ENCODE measurements at places on chromosomes 3 and 15. TPM values are rescaled to one million over a fixed set of nuclear protein-coding genes. Genes with fewer than 3 reads are reported as not detected.

DNA sequence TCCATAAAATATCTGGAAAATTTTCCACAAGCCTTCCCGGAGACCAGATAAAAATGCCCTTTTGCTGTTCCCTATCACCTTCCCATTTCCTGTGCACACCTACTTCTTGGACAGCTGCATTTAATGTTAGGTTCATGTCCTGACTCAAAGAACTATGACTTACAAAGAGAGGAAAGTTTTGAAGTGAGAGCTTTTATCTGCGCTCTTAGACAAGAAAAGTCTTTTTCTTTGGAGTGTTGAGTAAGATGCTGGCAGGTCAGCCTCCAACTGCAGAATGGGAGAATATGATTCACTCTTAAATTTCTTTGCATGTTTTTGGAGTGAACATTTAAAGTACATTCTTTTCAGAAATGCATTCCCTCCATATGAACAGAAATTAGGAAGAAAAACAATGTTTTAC, 147.3 kb upstream of the DPH6 start:
- no peak for DNase-seq

DNA sequence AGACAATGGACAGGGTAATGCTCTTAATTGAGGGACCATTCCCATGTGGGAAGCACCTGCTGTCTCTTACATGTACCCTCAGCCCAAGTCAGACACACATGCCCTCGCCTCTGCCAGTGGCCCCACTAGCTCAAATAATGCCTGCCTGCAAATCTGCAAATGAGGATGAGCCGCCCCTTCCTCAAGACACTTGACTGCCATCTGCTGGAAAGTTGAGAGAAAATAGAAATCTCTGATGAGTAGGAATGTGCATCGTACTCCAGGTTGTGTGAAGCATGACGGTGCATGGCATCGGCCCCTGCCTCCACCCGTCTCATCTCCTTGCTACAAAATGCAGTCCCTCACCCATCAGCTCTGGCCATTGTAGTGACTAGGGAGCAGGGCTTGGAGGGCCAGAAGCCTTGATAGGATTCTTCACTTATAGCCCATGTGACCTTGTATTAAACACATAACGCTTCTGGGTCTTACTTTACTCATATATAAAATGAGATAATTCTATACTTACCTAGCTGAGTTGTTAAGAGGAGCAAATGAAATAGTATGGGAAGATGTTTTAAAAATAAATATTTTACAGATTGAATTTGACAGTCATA, 6.3 kb upstream of the SCN5A start:
- peak; percentile 33 for DNase-seq

GRCh38 chr3:154015307-154015706, 105.9 kb upstream of the ARHGEF26 start:
- no peak for DNase-seq

- no peak for DNase-seq
These were observed 1144.7 kb downstream of the OTOL1 start for GRCh38 chr3:162641317-162641716.

- no peak for DNase-seq
These were observed 741.2 kb downstream of the NR2F2 start for GRCh38 chr15:97071668-97072067.

DNA sequence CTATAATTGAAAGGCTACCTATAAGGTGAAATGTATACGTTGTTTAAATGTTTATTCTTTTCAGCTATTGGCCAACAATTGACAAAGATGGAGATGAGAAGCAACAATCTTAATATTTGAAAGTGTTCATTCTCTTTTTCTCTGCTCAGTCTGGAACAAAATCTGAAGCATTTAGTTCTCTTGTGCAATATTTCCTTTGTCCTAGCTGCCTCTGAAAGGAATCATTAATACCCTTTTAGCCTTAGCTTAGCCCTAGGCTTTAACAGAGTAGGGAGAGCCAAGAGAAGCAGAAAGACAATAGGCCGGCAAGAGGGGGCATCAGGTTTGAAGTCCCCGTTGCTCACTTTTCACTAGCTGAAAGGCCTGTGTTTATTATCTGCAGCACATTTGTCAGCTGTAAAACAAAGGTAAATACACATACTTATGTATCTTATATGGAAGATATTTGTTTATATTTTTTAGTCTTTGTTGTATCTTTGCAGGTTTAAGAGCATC, 422.5 kb upstream of the SEMA6D start:
- DNase-seq: no peak

GRCh38 chr15:63476229-63476632, 28.2 kb upstream of the USP3 start:
- no peak for DNase-seq

GRCh38 chr3:183370391-183370790, 58.0 kb downstream of the MCF2L2 start:
- DNase-seq: no peak

GRCh38 chr3:38949994-38950393, 101.8 kb downstream of the SCN11A start:
- no peak for DNase-seq

- no peak for DNase-seq
These were observed 50.2 kb downstream of the SLCO2A1 start for GRCh38 chr3:133979553-133979952.

DNA sequence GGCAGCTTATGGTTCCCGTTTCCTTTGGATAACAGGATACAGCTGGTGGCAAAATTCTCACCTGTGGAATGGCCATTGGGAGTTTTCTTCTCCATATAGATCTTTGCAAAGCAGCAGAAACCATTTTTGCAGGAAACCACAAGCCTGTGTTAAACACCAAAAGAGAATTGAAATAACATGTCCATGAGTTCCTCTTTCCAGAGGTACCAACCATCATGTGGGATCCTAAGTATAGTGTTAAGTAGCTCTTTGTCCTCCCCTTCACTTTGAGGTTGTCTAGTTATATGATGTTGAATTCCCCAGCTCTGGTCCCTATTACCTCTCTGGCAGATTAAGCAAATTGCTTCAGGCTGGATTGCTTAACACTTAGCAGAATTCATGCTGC, 94.9 kb downstream of the AKAP13 start:
- DNase-seq: no peak

GRCh38 chr3:45794660-45795059, 1.7 kb downstream of the SLC6A20 start:
- no peak for DNase-seq

- DNase-seq: peak; percentile 85
These were observed 437 bp downstream of the KLF13 start for GRCh38 chr15:31326875-31327668.

GRCh38 chr15:81106560-81106959, 27.5 kb upstream of the CFAP161 start:
- DNase-seq: peak; percentile 59

DNA sequence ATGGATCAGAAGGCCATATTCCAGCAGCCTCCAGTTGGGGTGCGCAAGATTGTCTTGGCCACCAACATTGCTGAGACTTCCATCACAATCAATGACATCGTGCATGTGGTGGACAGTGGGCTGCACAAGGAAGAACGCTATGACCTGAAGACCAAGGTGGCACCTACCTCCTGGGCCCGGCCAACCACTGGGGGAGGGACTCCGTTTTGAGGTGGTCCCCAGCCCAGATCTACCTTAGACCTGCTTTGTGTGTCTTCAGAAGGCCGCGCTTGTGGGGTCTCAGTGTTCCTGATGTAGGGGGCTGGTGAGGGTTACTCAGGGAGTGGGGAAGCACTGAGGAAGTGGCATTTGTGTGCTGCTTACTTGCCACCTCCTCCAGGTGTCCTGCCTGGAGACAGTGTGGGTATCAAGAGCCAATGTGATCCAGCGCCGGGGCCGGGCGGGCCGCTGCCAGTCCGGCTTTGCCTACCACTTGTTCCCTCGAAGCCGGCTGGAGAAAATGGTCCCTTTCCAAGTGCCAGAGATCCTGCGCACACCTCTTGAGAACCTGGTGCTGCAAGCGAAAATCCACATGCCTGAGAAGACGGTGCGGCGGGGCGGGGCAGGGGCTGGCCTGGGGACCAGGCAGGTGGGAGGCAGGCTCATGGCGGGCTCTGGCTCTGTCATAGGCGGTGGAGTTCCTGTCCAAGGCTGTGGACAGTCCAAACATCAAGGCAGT, 45.0 kb downstream of the DHX30 start:
- DNase-seq: no peak

DNA sequence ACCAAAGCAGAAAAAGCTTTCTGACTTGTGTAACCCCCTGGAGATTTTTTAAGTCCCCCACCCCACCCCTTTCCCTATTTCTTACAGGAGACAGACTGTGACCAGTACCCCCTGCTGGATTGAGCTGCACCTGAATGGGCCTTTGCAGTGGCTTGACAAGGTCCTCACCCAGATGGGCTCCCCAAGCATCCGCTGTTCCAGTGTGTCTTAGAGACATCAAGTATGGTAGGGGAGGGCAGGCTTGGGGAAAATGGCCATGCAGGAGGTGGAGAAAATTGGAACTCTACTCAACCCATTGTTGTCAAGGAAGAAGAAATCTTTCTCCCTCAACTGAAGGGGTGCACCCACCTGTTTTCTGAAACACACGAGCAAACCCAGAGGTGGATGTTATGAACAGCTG, 64.1 kb downstream of the AAGAB start:
- no peak for DNase-seq

DNA sequence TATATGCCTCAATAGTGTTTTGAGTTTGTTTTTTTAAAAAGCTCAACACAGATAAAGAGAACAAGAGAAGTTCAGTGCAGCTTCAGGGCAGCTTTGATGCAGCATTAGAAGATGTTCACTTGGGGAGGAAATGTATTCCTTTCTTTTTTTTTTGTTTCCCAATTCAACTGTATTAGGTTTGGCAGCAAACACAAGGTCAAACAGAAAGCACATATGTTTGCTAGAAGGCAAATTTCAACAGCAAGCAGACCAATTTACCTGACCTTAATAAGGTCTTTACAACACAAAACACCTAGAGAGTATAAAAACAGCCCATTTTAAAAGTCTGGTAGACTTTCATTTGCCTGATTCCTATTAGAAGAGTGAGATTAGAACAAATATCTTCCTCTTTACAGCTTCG, 7.3 kb upstream of the CDAN1 start:
- DNase-seq: no peak

GRCh38 chr3:50806806-50807205, 132.1 kb downstream of the DOCK3 start:
- DNase-seq: no peak

- DNase-seq: no peak
These were observed 239.3 kb downstream of the EPHB1 start for GRCh38 chr3:135034291-135034768.

DNA sequence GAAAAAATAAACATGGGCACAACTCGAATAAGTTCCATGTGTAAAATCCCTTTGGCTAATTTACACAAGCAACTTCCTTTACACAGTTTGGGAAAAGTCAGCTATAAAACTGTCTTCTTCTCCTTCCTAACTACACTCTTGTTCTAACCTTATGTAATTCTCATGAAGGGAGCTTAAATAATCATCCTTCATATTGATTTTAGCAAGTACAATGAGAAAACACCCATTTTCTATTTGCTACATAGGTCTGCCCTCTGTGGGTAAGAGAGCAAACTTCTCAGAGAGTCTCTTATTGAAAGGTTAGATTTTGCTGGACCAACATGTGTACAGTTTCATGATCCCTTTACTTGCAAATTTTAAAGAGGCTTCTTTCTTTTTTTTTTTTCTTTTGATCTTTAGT, 398.5 kb downstream of the ROBO1 start:
- DNase-seq: no peak

- peak; percentile 68 for DNase-seq
These were observed 13.3 kb upstream of the LMAN1L start for GRCh38 chr15:74799255-74799855.

DNA sequence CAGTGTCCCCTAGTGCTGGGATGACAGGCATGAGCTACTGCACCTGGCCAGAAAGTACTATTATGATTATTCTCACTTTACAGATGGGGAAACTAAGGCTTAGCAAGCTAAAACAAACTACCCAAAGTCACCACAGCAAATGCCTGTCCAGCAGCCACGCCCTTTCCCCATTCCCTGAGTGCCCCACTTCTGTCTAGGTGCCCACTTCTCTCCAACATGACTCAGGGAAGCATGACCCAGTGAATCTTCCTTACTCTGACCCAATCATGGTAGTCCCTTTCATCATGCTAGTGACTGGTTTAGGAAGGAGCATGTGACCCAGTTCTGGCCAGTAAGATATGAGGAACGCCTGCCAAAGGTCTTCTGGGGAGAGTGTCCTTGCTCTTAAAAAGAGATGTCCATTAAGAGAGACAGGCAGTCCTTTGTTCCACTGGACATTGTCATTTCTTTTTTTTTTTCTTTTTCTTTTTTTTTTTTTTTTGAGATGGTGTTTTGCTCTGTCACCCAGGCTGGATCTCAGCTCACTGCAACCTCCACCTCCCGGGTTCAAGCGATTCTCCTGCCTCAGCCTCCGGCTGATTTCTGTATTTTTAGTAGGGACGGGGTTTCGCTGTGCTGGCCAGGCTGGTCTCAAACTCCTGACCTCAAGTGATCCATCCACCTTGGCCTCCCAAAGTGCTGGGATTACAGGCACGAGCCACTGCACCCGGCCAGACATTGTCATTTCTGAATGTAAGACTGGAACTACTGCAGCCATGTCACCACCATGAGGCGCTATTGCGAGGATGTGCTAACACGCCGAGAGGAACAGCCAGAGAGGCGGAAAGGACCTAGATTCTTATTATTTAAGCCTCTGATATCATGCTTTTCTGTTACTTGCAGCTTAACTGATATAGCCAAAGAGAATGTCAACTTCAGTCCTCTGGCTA, 19.8 kb downstream of the MEGF11 start:
- DNase-seq: peak; percentile 52

- DNase-seq: no peak
These were observed 39.3 kb upstream of the UTS2B start for GRCh38 chr3:191369616-191370010.

- DNase-seq: no peak
These were observed 703.7 kb downstream of the CADM2 start for GRCh38 chr3:85662462-85662861.

- no peak for DNase-seq
These were observed 842.8 kb upstream of the EPHA6 start for GRCh38 chr3:95971573-95971972.

- DNase-seq: no peak
These were observed 19.7 kb downstream of the ZWILCH start for GRCh38 chr15:66524838-66525237.

GRCh38 chr3:56196700-56197099, 271.6 kb downstream of the ERC2 start:
- DNase-seq: no peak

- no peak for DNase-seq
These were observed 51.3 kb downstream of the CCK start for GRCh38 chr3:42214565-42215283.

DNA sequence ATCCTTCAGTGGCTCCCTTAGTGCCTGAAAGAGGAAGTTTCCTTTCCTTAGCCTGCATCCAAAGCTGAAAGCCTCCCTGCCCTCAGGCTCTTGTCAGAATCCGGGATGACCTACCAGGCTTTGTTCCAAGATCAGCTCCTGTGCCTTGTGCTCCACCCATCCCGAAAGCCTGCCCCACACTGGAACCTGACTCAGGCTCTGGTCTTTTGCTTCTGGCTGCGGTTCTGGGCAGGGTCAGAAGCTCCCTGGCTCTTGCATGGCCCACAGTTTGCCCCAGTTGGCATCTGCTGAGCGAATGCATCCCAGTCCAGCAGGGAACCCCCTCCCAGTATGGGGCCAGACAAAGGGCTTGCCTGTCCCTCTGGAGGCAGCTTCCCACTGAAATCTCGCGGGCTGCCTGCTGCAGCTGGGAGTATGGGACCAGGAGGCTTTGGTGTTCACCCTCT, 25.9 kb upstream of the KIF23 start:
- DNase-seq: no peak

Gene PBRM1
- total RNA-seq: 57.6 TPM

Gene NMNAT3
- total RNA-seq: 5.9 TPM

Gene TUSC7
- total RNA-seq: not detected

Gene GTF2E1
- 27.0 TPM for total RNA-seq

Gene DOCK3
- total RNA-seq: 2.6 TPM

Gene LPCAT4
- 52.7 TPM for total RNA-seq

Gene GRAMD2A
- total RNA-seq: not detected

Gene BUB1B
- 95.3 TPM for total RNA-seq

Gene P3H2
- total RNA-seq: not detected

Gene STXBP5L
- not detected for total RNA-seq

Measured in activated CD4-positive, alpha-beta T cell treated with anti-CD3 and anti-CD28 coated beads for 36 hours (primary cell).